ENCODE measurements at places on chromosomes 1 and 21.
A peak's percentile ranks its signal among the peaks of the same experiment; 100 is the strongest.

- no peak for DNase-seq
Observed at GRCh38 chr1:186903374-186904136, 74.8 kb downstream of the PLA2G4A start.

GRCh38 chr1:108200687-108201051 lies 526 bp upstream of the SLC25A24 start:
- DNase-seq, result peak; percentile 41

GRCh38 chr1:11058595-11059154 lies 1.1 kb downstream of the SRM start:
- no peak for DNase-seq

- no peak for DNase-seq
Observed at GRCh38 chr1:111789666-111790316, 34.1 kb downstream of the DDX20 start.

- DNase-seq, result no peak
Observed at GRCh38 chr1:235809688-235810397, 56.9 kb downstream of the LYST start.
